ENCODE measurements at places on chromosomes 7 and 10.

DNA sequence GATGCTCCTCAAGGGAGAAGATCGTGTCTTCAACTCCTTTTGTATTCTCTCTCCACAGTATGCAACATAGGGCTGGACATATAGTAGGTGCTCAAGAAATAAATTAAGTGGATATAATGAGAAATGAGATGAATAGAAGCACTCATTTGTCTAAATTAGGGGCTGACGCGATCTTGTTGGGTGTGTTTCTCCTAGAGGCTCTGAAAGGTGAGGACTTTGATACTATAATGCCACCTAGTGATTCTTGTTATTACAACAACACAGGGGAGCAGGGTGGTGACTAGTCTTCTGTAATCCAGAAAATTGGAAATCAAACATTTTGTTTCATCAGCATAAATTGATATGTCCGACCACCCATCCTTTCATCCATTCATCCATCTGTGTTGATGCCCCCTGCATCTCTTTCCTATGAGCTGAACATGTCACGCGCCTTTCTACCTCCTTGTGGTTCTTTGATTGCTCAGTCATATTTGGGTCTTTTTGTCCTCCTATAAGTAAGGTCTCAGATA is 3.5 kb upstream of the CFAP58 start:
- no peaks in the 10 kb centered on the region for H3K27me3 ChIP-seq
- H3K27ac ChIP-seq = peak overlapping the region; percentile 80
- H3K4me3 ChIP-seq = peak overlapping the region; percentile 2
- no peak for DNase-seq
- peaks cover 30% of the 10 kb centered on the region for H3K4me1 ChIP-seq
- H3K36me3 ChIP-seq = no peaks in the 10 kb centered on the region

DNA sequence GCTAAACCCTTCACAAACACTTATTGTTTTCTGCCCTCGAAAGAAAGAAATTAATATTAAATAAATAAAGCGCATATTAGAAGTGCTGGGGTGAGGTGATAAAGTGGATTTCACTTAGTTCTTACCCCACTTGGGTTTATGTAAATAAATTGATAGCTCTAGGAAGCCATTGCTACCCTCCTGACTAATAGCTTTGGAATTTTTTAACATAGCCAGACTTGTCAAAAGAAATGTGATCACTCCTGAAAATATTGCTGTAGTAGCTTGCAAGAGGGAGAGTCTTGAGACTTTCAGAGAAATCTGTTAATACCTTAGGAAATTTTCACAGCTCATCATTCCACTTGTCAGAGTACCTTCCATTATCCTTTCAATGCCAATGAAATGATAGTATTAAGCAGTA is 7.6 kb downstream of the ARL5B start:
- no peaks in the 10 kb centered on the region for H3K27me3 ChIP-seq
- H3K4me1 ChIP-seq = peaks cover 15% of the 10 kb centered on the region
- H3K27ac ChIP-seq = no peak overlapping the region
- no peak overlapping the region for H3K4me3 ChIP-seq
- peaks cover 37% of the 10 kb centered on the region for H3K36me3 ChIP-seq
- no peak for DNase-seq

DNA sequence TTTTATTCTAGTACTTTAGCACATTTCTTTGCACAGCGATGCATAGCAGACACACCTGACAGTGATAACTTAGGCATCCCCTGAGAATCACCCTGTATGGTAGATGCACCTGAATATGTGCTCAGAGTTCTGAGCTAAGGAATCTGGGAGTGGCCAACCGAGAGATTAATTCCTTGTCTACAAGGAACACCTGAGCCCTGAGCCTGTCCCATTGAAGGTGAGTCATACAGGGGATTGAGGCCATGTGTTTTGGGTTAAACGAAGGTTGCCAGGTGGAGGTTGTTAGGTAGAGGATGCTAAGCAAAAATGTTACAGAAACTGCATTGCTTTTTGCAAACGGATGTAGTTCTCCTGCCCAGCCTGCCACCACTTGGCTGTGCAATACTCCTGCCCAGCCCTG is 128.9 kb downstream of the AMPH start:
- H3K4me1 ChIP-seq = no peaks in the 10 kb centered on the region
- no peak overlapping the region for H3K27ac ChIP-seq
- no peaks in the 10 kb centered on the region for H3K27me3 ChIP-seq
- H3K36me3 ChIP-seq = no peaks in the 10 kb centered on the region
- H3K4me3 ChIP-seq = no peak overlapping the region

DNA sequence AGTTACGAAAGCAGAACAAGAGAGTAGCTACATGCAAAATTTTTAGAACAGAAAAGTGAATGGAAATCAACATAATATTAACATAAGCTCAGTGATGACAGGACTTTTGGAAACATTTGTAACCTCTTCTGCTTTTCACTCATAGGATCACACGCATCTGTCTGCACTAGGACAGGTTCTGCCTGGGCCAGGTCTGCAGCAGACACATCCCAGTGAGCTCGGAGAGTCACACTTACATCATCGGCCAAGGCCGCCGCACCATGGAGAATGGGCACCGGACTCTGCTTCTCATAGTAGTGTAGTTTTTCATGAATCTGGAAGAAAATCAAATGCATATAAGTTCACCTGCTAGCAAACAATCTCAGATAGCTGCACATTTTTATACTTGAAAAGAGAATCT is 150.9 kb upstream of the ODAD2 start:
- no peak overlapping the region for H3K27ac ChIP-seq
- no peak for DNase-seq
- no peaks in the 10 kb centered on the region for H3K27me3 ChIP-seq
- H3K36me3 ChIP-seq = no peaks in the 10 kb centered on the region
- no peaks in the 10 kb centered on the region for H3K4me1 ChIP-seq

DNA sequence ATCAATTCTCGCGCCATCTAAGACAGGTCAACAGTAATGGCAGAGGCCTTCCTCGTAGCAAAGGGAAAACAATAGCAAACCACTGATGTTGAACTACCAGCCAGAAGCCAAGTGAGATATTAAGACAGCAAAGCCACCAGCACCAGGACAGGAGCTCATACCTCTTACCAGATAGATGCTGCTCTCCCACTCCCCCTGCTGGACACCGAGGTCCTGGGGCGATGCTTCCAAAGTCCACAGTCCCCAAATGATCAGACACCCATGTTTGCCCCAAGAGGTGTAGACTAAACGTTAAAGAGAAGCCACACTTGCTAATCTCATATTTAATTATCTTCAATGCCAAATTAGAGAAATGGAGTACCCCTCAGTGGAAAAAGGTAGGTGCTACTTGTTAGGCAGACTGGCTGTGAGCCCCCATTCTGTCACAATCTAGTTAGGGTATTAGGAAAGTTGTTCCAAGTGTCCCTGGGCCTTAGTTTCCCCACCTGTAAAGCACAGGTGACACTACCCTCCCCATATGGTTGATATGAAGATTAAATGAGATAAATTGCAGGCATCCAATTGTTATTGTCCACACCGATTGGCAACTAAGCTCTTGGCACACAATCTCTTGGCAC is 39.9 kb downstream of the TOMM7 start:
- peak; percentile 81 for DNase-seq
- H3K27ac ChIP-seq = no peak overlapping the region
- H3K4me3 ChIP-seq = no peak overlapping the region
- H3K36me3 ChIP-seq = no peaks in the 10 kb centered on the region
- H3K27me3 ChIP-seq = no peaks in the 10 kb centered on the region

DNA sequence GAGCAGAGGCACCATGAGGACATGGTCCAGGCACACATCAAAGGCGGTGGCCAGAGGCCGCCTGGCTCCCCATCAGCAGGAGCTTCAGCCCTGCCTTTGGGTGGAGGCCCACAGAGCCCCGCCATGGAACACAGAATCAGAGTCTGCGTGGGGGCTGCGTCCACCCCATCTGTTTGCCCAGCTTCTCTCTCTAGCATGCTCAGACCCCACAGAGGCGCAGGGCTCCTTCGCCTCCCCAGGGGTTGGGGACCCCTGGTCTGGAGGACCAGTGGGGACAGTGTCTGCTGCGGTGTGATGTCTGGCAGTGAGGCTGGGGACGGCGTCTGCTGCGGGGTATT is 321.9 kb downstream of the PTPRN2 start:
- no peak overlapping the region for H3K27ac ChIP-seq
- H3K27me3 ChIP-seq = no peaks in the 10 kb centered on the region
- DNase-seq = peak; percentile 31
- no peaks in the 10 kb centered on the region for H3K4me1 ChIP-seq
- no peak overlapping the region for H3K4me3 ChIP-seq
- H3K36me3 ChIP-seq = no peaks in the 10 kb centered on the region

DNA sequence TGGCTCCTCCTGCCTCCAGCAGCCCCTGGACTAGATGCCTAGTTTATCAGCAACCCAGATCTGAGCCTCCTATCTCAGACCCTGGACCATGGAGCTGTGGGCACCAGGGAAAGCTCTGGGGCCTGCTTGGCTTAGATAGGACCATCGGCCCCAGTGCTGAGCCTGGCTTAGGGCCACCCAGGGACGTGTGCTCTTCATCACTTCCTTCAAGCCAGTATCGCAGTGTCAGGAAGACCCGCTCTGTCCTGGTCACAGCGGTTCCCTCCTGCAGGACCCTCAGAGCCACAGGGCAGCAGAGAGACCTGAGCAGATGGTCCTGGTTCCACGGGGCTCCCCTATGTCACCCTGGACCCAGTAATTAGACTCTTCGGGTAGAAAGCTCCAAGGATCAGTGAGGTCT is 105.7 kb upstream of the FAM20C start:
- no peak overlapping the region for H3K27ac ChIP-seq
- no peak overlapping the region for H3K4me3 ChIP-seq
- H3K36me3 ChIP-seq = no peaks in the 10 kb centered on the region
- H3K4me1 ChIP-seq = peaks cover 13% of the 10 kb centered on the region

GRCh38 chr10:77386365-77386764 is 251.2 kb downstream of the KCNMA1 start:
- no peaks in the 10 kb centered on the region for H3K4me1 ChIP-seq
- no peaks in the 10 kb centered on the region for H3K27me3 ChIP-seq
- no peaks in the 10 kb centered on the region for H3K36me3 ChIP-seq
- no peak for DNase-seq

DNA sequence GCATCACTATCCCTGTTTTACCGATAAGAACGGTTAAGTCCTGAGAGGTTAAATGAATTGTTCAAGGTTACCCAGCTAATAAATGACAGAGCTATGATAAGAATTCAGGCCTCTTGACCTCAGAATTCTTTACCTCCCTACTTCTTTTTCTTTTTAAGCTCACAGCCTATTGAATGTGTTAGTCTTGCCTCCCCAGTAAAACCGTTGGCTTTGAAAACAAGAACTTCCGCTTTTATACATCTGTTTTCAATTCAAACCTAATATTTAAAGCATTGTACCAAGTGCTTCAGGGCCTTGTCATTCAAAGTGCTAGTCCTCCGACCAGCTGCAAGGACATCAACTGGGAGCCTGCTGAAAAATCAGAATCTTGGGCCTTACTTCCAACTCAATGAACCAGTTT is 15.6 kb downstream of the SEC31B start:
- H3K27ac ChIP-seq = no peak overlapping the region
- DNase-seq = no peak
- no peaks in the 10 kb centered on the region for H3K27me3 ChIP-seq
- no peak overlapping the region for H3K4me3 ChIP-seq

DNA sequence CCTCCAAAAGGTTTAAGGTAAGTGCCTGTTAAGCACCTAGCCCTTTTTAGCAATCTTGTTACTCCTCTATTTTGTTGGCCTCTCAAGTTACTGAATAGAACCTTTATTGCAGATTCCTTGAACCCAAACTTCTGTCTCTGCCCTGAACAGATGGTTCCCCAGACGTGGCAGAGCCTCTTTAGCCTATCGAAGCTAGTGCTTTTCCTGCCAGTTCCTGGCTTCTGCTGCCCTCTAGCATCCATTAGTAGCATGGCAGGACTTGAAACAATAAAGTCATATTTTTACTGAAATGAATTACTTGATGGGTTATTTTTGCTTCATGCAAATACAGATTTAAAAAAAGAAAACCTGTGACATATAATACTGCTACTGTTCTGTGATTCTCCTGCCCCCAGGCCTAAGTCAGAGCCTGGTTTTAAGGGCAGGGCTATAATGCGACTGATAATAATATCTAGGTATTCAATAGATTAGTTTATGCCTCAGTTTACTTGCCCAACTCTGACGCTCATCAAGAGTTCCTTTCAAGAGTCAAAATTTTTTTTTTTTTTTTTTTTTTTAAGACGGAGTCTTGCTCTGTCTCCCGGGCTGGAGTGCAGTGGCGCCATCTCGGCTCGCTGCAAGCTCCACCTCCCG is 84.3 kb upstream of the PHF14 start:
- no peak overlapping the region for H3K4me3 ChIP-seq
- H3K27me3 ChIP-seq = no peaks in the 10 kb centered on the region
- no peaks in the 10 kb centered on the region for H3K36me3 ChIP-seq
- H3K27ac ChIP-seq = no peak overlapping the region

GRCh38 chr7:103571586-103571985 is 125.6 kb upstream of the SLC26A5 start:
- H3K36me3 ChIP-seq = no peaks in the 10 kb centered on the region
- DNase-seq = no peak
- H3K4me1 ChIP-seq = no peaks in the 10 kb centered on the region
- H3K27ac ChIP-seq = no peak overlapping the region
- peaks cover 16% of the 10 kb centered on the region for H3K27me3 ChIP-seq

Measured in upper lobe of right lung (tissue), 1 donor.